Lung (tissue), 17 donors: ENCODE measurements at places on chromosomes 4 and X.

GRCh38 chr4:89284020-89284424, 23.6 kb downstream of the GPRIN3 start:
- no peak for DNase-seq
- H3K27ac ChIP-seq: peak overlapping the region; percentile 64
- H3K27me3 ChIP-seq: no peaks in the 10 kb centered on the region
- H3K4me3 ChIP-seq: no peak overlapping the region
- H3K4me1 ChIP-seq: peaks cover 32% of the 10 kb centered on the region
- no peaks in the 10 kb centered on the region for H3K36me3 ChIP-seq

DNA sequence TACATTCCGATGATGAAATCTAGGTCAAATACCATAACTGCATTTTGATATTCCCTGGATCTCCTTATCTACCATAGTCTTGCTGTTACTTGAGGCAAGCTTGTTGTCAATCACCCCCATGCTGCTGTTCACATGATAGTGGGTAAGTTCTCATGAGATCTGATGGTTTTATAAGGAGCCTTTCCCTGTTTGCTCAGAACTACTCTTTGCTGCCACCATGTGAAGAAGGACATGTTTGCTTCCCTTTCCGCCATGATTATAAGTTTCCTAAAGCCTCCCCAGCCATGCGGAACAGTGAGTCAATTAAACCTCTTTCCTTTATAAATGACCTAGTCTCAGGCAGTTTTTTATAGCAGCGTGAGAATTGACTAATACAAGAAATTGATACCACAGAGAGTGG, 432.0 kb downstream of the GLUD2 start:
- H3K4me3 ChIP-seq: no peak overlapping the region
- H3K4me1 ChIP-seq: no peaks in the 10 kb centered on the region
- H3K27ac ChIP-seq: no peak overlapping the region

DNA sequence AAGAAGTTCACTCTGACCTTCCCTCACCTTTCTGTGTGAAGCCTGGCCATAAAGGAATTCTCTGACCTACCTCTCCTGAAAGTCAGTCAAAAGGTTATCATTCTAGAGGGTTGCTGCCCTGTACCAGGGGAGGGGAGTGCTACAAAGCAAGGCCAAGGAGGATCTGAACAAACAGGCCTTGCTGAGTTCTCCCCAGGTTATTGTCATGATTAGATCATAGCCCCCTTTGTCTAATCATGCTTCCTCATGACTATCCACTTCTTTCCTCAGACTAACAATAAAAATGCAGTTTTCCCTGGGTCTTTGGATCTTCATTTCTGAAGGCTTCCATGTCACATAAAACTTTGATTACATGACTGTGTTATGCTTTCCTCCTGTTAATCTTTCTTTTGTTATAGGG, 472.0 kb downstream of the IQCM start:
- H3K4me1 ChIP-seq: no peaks in the 10 kb centered on the region
- DNase-seq: no peak
- H3K36me3 ChIP-seq: no peaks in the 10 kb centered on the region
- no peak overlapping the region for H3K4me3 ChIP-seq
- no peak overlapping the region for H3K27ac ChIP-seq

DNA sequence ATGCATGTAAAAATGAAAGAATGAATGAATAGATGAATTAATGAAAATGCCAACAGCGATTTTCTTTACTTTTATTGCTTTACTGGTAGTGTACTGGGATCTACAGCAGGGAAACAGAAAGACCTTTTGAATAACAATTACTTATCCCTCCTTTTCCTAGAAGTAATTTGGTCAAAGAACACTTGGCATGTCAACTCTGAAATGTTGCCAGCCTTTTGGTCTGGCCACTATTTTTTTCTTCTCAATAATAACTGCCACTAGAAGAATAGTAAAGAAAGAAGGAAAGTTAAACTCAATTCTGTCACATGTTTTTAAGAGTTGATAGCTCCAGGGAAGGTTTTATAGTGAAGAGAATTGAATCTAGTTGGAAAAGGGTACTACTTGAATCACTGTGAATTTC, 52.9 kb downstream of the EPHA5 start:
- no peak overlapping the region for H3K4me3 ChIP-seq
- H3K4me1 ChIP-seq: no peaks in the 10 kb centered on the region
- no peak overlapping the region for H3K27ac ChIP-seq
- no peak for DNase-seq

DNA sequence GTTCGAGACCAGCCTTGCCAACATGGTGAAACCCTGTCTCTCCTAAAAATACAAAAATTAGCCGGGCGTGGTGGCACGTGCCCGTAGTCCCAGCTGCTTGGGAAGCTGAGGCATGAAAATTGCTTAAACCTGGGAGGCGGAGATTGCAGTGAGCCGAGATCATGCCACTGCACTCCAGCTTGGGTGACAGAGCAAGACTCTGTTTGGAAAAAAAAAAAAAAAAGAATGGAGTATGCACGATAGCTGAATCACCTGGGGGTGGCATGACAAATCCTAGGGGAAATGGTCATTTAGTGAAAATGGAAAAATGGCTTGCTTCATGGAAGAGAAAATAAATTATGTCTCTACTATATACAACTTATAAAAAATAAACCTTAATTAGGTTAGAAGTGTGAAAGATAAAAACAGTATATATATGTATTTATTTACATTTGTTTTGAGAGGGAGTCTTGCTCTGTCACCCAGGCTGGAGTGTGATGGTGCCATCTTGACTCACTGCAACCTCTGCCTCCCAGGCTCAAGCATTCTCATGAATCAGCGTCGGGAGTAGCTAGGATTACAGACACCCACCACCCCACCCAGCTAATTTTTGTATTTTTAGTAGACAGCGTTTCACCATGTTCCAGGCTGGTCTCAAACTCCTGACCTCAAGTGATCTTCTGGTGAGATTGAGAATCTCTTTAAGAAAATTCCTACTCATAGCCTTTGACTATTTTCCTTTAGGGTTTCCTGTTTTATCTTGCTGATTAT, 19.3 kb upstream of the ING2 start:
- H3K36me3 ChIP-seq: no peaks in the 10 kb centered on the region
- no peak for DNase-seq
- no peaks in the 10 kb centered on the region for H3K27me3 ChIP-seq
- no peaks in the 10 kb centered on the region for H3K4me1 ChIP-seq
- H3K4me3 ChIP-seq: no peak overlapping the region

GRCh38 chr4:37872310-37872988, 18.4 kb upstream of the TBC1D1 start:
- no peak overlapping the region for H3K4me3 ChIP-seq
- DNase-seq: no peak
- no peak overlapping the region for H3K27ac ChIP-seq
- no peaks in the 10 kb centered on the region for H3K36me3 ChIP-seq
- no peaks in the 10 kb centered on the region for H3K27me3 ChIP-seq
